CD8-positive, alpha-beta memory T cell (primary cell): ENCODE measurements at places on chromosomes 7 and 10.

DNA sequence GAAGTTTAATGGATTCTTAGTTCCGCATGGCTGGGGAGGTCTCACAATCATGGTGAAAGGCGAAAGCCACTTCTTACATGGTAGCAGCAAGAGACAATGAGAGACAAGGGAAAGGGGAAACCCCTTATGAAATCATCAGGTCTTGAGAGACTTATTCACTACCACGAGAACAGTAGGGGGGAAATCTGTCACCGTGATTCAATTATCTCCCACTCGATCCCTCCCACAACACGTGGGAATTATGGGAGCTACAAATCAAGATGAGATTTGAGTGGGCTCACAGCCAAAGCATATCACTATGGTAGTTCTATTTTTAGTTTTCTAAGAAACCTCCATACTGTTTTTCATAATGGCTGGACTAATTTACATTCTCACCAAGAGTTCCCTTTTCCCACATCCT lies 36.7 kb downstream of the SPAM1 start:
- DNase-seq, result no peak

GRCh38 chr7:106548491-106548890 lies 112.5 kb downstream of the CCDC71L start:
- DNase-seq, result no peak

- peak; percentile 64 for DNase-seq
Observed at GRCh38 chr7:157139111-157139809, 534 bp downstream of the UBE3C start.

- no peak for DNase-seq
Observed at GRCh38 chr10:94036766-94037033, 43.0 kb downstream of the PLCE1 start.

DNA sequence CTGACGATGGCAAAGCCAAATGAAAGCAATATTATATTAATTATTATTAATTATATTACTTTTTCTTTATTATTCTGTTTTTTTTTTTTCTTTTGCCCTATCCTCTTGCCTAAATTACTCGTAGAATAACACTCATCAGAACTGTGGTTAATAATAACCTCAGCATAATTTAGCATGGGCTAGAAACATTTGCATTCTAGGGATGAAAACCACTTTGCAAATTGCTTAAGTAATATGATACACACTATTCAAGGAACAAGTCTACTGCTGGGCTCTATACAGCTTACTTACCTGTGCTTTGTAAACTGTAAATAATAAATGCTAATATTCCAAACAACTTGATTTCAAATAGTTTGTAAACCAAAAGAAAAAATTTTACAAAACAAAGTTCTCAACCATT lies 375.8 kb downstream of the HGF start:
- no peak for DNase-seq
